CD4-positive, alpha-beta memory T cell (primary cell): ENCODE measurements at places on chromosomes 3 and 15.

GRCh38 chr15:36278219-36278618 is 301.2 kb upstream of the CDIN1 start:
- DNase-seq: no peak

- no peak for DNase-seq
Observed at GRCh38 chr3:154684021-154684420, 254.0 kb upstream of the GPR149 start.

GRCh38 chr3:157122116-157122515 is 37.8 kb downstream of the CCNL1 start:
- DNase-seq: no peak

- no peak for DNase-seq
Observed at GRCh38 chr3:155304394-155304793, 10.9 kb upstream of the STRIT1 start.

GRCh38 chr3:38022896-38023709 is 6.3 kb downstream of the PLCD1 start:
- no peak for DNase-seq

DNA sequence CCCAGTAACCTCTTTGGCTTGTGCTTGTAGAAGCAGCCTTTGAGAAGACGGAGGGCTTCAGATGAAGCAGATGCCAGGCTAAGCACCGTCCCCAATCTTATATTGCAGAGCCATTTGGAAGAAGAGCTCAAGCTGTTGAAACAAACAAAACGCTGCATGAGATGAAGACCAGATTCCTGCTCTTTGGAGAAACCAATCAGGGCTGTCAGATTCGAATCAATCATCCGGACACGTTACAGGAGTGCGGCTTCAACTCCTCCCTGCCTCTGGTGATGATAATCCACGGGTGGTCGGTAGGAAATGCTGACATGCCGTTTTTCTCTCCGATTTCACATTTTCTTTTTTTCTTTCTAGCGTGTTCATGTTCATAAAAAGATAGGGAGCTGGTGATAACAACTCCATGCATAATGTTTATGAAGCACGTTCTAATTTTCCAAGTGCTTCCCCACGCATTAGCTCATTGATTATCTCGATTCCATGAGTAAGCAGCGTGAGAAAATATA is 106.5 kb downstream of the LIPC start:
- no peak for DNase-seq

DNA sequence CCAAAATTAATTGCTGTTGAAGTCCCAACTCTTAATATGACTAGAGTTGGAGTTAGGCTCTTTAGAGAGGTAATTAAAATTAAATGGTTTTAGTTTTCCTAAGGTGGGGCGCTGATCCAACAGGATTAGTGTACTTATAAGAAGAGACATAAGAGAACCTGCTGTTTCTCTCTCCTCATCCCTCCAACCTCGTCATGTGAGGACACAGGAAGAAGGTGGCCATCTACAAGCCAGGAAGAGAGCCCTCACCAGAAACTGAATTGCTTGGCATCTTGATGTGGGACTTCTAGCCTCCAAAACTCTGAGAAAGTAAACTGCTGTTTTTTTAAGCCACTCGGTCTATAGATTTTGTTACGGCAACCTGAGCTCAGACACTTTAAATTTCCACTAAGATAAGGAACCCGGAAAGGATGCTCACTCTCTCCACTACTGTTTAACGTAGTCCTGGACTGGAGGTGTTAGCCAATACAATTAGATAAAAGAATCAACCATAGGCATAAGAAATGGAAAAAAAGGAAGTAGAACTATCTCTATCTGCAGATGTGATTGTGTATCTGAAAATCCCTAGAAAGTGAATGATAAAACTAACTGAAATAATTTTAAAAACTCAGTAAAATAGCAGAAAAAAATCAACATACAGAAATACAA is 26.8 kb downstream of the DCBLD2 start:
- DNase-seq: no peak

GRCh38 chr3:184827572-184827971 is 15.6 kb downstream of the VPS8 start:
- no peak for DNase-seq

GRCh38 chr15:52016316-52016715 is 2.7 kb upstream of the MAPK6 start:
- no peak for DNase-seq

- DNase-seq: no peak
Observed at GRCh38 chr3:112253301-112253971, 40.6 kb downstream of the SLC9C1 start.

- no peak for DNase-seq
Observed at GRCh38 chr15:93929375-93930094, 301.8 kb upstream of the MCTP2 start.

DNA sequence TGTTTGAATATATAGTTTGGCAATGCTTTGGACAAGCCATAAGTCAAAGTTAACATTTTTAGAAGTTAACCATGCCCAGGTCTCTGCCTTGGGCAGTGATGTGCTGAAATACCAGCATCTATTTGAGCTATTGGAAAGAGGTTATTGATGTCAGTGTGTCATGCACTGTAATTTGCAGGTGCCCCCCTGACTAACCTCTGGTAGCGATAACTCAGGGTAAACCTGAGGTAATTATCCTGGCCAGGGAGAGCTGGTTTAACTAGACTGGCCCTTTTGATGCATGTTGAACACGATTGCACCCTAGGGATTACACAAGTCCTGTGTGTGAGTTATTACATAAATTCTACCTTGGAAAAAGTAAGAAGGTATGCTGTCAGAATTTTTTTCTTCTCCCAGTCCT is 455.8 kb upstream of the WNT5A start:
- DNase-seq: no peak

GRCh38 chr15:48968066-48968465 is 4.3 kb upstream of the SHC4 start:
- no peak for DNase-seq

DNA sequence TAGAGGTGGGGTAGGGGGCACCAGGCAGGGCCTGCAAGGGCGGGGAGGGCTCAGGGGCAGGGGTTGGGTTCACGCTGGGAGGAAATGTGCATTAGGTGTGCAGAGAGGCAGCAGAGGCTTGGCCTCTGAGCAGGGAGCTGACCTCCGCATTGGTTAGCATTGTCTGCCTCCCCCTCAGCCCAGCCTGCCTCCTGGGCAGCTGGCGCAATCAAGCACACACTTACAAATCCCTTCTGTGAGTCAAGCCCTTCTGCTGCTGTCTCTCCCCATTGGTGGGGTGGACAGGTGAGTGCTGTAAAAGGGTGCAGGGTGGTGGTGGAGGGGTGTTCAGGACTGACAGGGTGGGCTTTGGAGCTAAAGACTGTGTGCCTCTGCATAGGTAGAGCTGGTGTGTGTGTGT is 9.3 kb downstream of the LOXL1 start:
- DNase-seq: no peak

DNA sequence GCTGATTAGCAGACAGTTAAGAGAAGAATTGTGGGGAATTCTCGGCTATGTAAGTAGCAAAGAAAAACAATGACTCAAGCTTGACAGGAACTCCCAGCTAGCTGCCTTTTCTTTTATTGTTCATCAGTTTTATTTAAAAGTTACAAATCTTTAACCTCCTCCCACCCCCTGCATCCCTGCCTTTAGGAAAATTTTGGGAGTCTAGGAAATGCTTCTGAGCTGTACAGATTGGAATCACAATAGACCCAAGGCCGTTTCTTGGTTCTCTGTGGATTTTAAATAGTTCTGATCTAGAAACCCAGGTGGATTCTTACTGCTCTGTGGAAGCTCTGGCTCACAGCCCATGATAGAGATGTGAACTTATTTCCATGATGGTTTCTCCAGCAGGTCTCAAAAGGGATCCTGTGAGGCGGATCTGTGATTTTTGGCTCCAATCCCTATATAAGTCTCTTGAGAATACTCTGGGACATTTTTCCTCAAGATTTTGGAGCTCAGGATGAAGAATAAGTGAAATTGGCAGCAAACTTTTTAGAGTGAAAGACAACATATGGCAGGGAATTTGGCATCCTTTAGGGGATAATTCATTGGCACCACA is 312.3 kb downstream of the EPHA3 start:
- no peak for DNase-seq

GRCh38 chr3:167851749-167852148 is 116.2 kb downstream of the SERPINI1 start:
- DNase-seq: no peak

DNA sequence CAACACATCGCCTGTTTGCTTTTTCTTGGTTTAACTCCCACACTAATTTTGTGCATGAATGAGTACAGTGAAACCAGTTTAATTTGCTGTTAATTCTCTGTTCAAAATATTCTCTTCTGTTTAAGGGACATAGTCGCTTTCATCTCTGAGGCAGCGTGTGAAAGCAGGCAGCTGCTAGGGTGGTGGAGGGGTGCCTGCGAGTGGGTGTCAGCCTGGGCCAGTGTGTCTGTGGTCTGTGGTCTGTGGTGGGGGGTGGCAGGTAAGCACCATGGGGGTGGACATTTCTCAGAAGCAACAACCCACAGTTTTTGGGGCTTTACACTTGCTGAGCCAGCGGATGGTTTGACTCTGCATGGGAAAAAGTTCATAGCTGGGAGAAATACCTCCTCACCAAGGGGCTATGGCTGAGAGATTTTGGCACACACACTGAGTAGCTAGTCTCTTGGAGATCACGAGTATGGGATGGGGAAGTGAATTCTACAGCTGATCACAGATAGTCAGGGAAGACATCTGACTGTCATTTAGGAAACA is 109.2 kb downstream of the EPHB1 start:
- DNase-seq: no peak

DNA sequence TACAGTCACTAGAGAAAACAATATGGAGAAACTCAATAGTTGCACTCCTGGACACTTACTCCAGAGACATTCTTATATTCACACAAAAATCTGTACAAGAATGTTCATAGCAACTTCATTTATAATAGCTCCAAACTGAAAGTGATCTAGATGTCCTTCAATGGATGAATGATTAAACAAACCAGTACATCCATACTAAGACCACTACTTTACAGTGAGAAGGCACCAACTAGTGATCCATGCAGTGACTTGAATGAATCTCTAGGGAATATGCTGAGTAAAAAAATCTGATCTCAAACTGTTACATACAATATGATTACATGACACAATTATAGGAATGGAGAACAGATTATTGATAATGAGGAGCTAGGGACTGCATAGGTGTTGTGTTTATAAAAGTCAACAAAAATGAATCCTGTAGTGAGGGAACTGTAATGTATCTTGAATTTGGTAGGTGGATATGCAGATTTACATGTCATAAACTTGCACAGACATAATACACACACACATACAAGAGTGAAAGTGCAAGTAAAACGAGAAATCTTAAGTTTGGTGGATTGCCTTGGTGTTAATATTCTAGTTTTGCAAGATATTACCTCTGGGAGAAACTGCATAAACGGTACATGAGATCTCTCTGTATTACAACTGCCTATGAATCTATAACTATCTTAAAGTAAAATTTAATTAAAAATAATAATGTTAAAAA is 85.7 kb downstream of the SPATA16 start:
- DNase-seq: no peak

- no peak for DNase-seq
Observed at GRCh38 chr3:64900617-64901521, 213.1 kb upstream of the ADAMTS9 start.

DNA sequence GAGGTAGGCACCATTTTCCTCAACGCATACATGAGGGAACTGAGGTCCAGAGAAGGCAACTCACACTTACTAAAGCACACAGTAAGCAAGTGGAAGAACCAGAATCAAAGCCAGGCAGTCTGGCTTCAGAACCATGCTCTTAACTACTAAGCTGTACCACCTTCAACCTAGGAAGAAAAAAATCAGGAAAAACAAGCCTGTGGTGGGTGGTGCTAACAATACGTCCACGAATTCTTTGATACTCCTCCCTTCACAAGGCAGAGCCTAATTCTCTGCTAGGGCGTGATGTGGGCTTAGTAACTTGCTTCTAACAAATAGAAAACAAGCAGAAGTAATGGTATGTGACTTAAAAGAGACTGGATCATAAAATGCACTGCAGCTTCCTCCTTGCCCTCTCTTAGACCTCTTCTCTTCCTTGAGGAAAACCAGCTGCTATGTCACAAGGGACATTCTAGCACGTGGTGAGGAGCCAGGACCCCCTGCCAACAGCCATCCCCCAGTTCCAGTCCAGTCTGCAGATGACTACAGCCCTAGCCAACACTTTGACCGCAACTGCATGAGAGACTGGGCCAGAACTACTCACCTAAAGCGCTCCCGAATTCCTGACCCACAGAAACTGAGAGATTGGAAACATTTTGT is 36.9 kb downstream of the HACD2 start:
- no peak for DNase-seq

GRCh38 chr15:62940093-62940754 is 102.3 kb upstream of the TPM1 start:
- DNase-seq: no peak

DNA sequence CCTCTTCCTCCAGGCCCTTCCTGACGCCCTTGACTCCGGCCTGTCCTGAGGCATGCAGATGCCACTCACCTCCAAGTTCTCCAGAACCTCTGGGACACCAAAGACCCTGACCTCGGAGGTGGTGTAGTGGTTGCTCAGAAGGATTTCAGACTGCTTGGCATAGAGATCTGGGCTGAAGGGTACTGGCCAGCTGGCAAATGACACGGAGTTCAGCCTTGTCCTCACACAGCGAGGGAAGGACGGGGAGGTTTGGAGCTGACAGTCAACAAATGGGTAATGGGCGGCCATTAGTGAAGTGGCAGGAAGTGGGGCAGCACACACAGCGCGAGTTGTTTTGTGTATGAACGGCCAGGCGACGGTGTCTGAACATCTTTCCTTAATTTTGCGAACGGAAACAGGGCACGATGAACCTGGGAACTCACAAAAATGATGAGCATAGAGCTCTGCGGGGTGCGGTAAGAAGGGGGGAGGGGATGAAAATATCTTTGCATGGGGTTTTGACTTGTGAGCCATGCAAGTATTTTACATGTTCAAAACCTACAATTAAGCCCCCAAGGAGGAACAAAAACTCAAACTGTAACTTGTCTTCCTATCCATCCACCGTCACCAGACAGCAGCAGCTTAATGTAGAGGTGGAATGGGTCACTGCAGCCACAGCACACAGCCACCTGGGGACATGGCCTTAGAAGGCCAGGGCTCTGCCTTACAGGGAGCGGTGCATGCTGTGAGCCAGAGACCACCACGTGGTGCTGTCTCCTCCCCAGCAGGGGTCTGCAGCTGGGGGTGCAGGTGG is 43.6 kb upstream of the RPL32 start:
- DNase-seq: no peak

DNA sequence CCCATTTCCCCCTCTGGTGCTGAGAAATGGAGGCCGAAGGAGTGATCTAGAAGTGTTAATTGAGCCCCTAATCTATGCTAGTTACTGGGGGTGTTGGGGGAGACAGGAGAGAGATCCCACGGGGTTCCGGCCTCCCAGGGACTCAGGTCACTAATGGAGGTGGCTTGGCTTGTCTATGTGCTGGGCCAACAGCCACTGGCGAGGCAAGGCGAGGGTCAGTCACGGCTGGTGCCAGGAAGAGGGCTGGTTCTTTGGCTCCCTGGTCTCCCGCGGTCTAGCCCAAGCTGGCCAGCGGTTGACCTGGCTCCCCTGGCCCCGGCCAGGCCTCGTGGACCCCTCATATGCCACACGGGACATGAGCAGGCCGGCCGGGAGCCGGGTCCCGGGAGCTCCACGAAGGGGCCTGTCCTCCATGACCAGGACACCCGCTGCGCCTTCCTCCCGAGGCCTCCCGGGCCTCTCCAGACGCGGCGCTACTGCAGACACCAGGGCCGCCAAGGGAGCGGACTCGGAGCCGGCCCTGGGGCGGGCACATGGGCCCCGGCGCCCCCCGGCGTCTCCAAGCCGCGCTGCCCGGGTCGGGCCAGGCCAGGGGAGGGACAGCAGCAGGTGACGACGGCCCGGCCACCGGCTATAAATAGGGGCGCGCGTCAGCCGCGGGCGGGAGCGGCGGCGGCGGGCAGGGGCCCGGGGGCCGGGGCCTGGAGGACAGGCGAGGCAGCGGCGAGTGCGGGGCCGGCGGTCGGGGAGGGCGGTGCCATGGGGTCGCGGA is at the start of gene ALPK3:
Gene ALPK3 (plus strand): TSS at position 663 of the 772 bp plus-strand sequence. CDS start 97 bp downstream, at position 760.
- no peak for DNase-seq

- no peak for DNase-seq
Observed at GRCh38 chr3:9770276-9770812, 597 bp upstream of the CAMK1 start.
